ENCODE measurements at places on chromosomes 7 and 10.

- DNase-seq, result no peak
Measured at GRCh38 chr7:25148772-25149575, 23.9 kb upstream of the CYCS start.

DNA sequence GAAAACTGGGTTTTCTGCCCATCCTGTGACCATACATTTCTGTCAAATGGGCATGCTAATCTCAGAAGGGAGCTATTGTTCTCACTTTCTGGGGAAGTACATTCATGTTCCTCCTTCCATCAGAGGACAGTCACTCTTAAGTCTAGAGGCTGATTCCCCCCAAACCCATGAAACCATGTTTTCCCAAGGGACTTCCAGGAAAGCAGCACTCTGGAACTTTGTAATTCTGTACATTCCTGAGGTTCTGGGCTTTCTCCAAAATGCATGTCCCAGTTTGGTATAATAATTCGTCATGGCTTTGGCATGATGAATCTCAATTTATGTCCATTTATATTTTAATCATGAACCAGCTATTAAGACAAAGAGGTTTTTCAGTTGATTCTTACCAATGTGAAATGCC, 688.1 kb downstream of the LRMDA start:
- no peak for DNase-seq

DNA sequence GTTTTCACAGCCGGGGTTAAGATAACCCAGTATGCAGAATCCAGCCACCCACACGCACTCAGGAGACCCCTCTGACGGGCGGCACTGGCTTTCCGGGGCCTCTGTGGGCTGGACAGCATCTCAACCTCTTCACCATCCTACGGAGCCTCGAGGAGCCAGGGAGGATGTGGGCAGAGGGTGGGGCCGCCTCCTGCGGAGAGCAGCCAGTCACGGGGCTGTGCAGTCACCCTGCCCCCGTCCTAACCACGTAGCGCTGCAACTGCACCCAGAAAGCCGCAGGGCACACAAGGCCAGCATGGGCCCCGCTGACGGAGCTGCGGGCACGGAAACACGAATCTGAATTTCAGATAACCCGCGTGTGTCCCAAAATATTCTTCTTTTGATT, 270.3 kb downstream of the ELFN1 start:
- DNase-seq, result no peak

GRCh38 chr7:149302865-149303264, 40.9 kb downstream of the ZNF783 start:
- DNase-seq, result no peak

GRCh38 chr7:15403751-15404150, 158.1 kb downstream of the AGMO start:
- DNase-seq, result no peak

DNA sequence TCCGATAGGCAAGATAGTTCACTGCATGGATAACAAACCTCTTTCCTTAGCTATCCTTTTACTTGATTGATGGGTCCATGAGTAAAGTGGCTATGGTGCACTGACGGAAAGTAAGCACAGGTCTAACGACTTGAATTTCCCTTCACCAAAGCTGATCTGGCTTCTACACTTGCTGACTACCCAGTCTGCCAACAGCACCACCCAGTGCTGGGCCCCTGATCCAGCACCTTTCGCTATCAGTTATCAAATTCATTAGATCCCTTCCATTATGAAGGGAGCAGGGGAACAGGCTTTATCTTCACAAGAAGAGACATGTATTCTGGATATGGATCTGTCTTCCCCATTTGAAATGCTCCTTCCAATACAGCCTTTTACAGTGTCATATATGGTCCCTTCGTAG, 855.9 kb downstream of the GRID1 start:
- no peak for DNase-seq

- DNase-seq, result no peak
Measured at GRCh38 chr7:30164567-30164966, 29.8 kb downstream of the MTURN start.

GRCh38 chr7:66169616-66170015, 35.5 kb upstream of the TPST1 start:
- DNase-seq, result no peak

DNA sequence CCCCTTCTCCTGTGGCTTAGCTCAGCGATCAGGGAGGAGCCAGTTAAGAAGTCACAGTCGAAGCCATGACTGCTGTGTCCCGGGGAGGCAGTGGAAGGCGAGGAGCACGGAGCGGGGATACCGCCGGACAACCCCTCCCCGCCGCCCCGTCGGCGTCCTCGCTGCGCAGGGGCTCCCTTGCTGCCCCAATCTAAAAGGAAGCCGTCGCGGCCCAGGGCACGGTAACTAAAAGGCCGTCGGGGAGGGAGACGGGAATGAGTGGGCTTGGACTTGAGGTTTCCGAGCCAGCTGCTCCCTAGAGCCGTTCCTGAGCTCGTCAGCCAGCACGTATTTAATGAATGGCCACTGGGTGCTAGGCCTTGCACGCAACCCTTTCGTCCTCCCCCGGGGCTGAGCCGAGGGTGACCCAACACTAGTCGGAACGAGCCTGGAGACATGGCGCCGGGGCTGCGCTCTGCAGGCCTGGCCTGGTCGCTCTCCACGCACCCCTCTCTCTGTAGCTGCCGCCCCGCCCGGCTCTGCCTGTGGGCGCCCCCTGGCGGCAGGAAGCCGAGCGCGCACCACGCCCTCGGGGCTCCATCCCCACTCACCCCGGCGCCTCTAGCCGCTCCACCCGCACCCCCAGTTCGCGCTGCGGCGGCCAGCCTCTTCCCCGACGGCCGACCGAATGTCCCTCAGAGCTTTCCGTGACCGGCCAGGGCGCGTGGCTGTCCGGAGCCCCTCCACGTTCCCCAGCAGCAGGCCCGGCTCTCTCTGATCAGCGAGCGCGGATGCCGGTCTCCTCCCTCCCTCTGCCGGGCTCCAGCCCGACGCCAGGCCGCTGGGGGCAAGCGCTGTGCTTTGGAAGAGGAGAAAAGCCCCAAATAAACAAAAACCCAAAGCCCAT, 29.3 kb upstream of the KCNK18 start:
- DNase-seq, result no peak

- no peak for DNase-seq
Measured at GRCh38 chr10:106826716-106827115, 337.8 kb downstream of the SORCS1 start.

DNA sequence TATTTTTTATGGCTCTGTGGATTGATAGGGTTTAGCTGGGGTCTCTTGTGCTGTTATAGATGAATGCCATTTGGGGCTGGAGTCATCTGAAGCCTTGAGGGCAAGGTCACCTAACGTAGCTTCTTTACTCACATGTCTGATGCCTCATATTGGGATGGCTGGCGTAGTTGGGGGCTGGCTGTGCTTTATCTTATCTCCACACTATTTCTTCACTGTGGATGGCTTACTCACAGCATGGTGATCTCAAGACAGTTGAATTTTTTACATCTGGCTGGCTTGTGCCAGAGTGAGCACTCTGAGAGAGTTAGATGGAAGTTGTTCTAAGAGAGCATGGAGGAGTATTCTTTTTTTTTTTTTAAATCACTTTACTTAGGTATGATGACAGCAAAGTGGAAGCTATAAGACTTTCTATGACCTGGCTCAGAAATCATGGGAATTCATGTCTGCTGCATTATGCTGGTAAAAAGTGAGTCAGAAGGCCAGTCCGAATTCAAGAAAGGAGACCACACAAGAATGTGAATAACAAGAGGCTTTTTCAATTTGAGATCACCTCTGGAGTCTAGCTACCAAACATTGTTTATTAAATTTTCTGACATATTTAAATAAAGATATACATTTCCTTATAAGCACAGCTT, 252.4 kb upstream of the TPK1 start:
- DNase-seq, result no peak

GRCh38 chr10:21528236-21529031, 3.0 kb upstream of the SKIDA1 start:
- DNase-seq, result no peak

DNA sequence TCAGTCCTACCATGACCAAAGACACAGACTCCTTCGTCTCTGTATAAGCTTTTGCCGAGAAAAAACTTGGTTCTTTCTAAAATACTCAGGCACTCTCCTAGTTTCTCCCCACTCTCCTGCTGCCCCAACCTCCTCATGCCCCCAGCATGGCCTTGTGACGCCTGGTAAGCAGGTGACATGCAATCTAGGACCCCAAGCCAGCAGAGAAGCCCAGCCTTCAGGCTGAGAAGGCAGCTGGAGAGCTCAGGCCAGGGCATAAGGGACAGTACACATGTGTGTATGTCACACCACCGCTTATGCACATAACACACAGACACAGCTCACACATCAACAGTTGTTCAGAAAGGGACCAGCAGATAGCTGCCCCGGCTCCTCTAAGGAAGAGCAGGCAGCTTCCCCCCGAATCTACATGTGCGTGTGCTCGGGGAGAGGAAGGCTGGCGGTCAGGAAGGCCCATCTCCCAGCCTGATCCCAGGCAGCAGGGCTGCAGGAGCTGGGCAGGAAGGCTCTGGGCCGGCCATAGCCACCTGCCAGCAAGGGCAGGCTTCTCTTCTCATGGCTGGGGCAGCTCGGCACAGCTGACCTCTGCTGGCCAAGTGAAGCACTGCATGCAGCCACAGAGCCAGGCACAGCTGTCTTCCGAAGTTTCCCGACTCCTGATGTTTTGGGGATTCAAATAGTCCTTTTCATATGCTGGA, 8.5 kb downstream of the DDX56 start:
- no peak for DNase-seq

All from cortex of kidney (tissue), 1 donor.